ENCODE measurements at places on chromosomes 2 and 18.

DNA sequence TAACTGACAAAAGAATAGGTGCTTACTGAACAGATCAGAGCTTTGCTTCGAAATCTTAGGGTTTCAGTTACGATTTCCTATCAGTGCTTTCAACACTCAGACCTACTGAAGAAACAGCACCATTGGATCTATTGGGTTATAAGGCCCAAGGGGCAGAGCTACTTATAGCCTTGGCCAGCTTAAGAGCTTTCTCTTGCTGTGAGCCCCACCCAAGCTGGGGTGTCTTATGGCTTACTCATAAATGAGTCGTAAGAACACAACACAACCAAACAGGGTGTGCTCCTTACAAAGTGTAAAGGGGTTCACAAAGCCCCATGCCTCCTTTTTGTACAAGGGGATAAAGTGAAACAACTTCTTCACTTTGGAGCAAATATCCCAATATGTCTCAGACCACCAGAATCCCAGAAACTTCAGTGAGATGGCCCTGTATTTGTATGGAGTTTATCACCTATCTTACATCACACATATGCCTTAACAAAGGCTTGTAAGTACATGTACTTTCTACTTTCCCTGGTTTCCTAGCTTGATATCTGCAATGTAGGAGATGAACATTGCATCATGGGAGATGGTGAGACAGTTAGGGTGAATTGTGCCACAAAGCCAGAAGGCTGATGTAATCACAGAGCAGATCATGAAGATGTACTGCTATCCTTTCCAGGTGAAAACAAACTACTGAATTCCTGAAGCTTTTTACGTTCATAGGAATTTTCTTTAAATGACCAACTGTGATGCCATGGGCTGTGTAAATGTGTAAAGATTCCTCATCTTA, 115.5 kb upstream of the GLI2 start:
- DNase-seq, result no peak

GRCh38 chr2:45699032-45699658, 47.7 kb downstream of the PRKCE start:
- no peak for DNase-seq

DNA sequence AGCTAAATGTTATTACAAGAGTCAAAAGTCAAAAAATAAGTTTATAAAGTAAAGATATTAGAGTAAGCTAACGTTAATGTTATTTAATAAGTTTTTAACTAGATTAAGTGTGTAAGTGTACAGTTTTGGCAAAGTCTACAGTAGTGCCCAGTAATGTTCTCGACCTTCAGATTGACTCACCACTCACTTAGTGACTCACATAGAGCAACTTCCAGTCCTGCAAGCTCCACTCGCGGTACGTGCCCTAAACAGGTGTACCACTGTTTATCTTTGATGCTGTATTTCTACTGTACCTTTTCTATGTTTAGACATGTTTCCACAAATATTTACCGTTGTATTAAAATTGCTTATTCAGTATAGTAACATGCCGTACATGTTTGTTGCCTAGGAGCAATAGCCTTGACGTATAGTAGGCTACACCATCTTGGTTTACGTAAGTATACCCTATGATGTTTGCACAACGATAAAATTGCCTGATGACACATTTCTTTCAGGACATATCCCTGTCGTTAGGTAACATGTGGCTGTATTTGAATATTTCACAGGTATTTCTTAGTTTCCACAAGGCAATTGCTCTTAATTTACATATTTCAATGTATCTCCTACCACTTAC, 1641.9 kb upstream of the PIK3C3 start:
- no peak for DNase-seq

DNA sequence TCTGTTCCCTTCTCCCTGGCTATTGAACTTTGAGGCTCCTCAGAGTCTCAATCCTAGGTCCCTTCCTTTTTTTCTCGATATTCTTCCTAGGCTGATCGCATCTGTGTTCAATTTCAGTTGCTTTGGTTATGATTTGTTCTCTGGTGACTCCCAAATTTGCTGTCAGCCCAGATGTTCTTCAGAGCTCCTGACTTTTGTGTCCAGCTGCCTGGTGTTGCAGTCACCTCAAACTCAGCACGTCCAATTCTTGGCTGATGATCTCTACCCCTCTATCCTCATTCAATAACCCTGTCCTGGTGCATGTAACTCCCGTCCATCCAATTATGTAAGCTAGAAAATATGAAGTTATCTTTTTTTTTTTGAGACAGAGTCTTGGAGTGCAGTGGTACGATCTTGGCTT, 31.4 kb downstream of the DIS3L2 start:
- no peak for DNase-seq

GRCh38 chr18:36295214-36295613, 2.3 kb upstream of the FHOD3 start:
- no peak for DNase-seq

- DNase-seq, result no peak
Observed at GRCh38 chr18:80112624-80113248, 3.7 kb downstream of the ADNP2 start.

DNA sequence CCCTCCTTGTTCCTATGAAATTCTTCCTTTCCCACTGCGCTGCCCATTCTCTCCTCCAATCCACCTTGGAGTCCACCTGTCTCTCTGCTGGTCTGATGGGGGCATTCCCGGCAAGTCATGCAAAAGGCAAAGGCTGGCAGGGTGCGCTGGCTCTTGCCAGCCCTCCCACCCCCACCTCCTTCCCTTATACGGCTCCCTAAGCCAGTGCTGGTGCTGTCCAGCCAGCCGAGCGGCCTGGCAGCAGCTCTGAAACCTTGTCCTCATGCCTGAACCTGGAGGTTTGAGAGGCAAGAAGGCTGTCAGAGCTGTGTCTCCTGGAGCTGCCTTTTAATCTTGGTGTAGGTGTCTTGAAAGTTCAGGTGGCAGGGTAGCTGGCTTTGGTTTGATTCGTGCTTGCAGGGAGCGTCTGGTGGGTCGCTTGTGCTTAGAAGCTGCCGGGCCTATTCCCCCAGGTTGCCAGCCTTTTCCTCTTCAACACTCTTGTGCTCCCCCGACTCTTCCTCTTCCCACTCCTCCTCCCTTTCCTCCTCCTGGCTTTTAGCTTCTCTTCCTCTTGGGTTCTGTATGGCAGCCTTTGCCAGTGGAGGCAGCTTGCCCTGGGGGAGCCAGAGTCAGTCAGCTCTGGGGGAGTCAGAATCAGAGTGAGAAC, 748 bp downstream of the LIPG start:
- no peak for DNase-seq

- DNase-seq, result no peak
Observed at GRCh38 chr18:8391068-8391467, 218.2 kb upstream of the RAB12 start.

DNA sequence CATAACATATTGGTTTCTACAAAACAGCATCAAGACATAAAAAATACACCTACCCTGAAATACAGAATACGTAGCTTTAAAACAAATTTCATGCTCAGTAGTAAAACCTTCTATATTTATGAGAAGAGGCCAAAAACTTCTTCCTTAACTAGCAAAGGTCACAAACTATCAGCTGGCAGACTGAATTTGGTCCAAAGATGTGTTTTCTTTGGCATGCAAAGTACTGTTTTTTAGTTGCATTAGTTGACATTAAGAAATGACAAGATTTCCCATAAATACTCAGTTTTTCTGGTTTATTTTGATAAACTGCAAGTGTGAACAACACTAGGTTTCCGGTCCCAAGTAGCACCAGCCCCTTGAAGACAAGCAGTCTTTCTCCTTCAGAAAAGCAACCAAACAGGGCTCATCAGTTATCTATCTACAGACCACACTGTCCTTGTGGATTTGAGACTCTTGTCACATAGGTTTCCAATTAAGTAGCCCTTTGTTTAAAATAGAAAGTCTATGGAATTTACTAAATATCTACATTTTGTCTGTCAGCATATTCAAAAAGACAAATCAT, 35.6 kb downstream of the SLC25A12 start:
- DNase-seq, result no peak

DNA sequence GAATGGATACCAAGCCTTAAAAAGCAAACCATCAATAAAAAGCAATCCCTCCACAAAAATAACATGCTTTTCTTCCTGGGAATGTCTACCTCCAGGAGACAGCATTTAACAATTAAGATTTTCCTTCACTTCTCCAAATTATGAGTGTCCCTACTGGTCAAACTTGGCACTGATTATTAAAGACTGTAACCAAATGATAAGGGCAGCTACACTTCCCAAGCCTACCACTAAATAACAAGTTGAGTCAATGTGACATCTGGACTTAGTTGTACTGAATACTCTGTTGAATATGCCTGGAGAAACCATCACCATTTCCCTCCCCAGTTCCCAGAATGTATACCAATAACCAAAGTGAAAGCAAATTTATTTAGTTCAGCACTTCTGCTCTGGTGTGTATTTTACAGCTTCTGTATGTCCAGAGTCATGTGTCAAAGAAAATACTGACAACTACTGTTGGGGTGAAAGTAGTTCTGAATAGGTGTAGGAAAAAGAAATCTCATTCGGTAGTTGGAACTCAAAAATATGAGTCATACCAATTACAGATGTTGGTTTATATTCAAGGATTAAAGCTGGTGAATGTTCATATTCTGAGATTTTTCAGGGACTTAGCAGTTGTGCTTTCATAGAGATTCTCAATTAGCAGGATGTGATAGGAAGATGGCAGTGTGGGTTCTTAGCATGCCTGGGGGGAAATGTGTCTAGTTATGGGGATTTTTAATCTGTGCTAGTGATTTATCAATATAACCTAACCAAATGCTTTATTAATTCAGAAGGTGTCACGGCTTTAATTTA, 1291.6 kb upstream of the GYPC start:
- DNase-seq, result no peak

GRCh38 chr2:72457801-72458516, 310.3 kb upstream of the CYP26B1 start:
- no peak for DNase-seq

GRCh38 chr2:238650536-238650935, 197.3 kb upstream of the TWIST2 start:
- DNase-seq, result no peak

GRCh38 chr2:101339266-101339880, 30.9 kb upstream of the RNF149 start:
- DNase-seq, result no peak

- no peak for DNase-seq
Observed at GRCh38 chr2:100571668-100572067, 8.9 kb downstream of the PDCL3 start.

DNA sequence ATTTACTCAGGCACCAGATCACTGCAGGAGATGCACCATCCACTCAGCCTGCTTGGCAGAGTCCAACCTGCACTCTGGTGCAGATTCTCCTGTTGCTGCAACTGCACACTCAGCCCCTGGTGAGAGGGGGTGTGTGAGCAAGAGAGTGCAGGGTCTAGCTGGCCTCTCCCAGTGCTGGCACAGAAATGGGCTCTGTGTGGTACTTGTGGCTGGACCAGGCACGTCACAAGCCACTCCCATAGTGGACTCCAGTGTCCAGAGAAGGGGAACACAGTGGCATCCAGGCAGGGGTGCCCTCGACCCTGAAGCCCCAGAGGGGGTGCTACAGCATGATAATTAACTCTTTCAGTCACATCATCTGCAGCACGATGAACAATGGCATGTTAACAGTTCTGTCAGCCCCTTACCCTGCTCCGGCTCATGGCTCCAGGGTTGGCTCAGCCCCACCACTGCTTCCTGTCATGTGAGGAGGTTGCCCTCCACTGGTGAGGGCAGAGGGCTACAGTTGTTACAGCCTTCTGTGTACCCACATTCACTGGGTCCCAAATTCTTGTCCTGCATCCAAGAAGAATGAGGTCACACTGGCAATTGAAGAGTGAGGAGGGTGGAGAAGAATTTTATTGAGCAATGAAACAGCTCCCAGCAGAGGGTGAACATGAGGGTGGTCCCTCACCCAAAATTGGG, 135.7 kb downstream of the EVA1A start:
- DNase-seq, result no peak

- no peak for DNase-seq
Observed at GRCh38 chr2:66370824-66371223, 64.1 kb upstream of the MEIS1 start.

DNA sequence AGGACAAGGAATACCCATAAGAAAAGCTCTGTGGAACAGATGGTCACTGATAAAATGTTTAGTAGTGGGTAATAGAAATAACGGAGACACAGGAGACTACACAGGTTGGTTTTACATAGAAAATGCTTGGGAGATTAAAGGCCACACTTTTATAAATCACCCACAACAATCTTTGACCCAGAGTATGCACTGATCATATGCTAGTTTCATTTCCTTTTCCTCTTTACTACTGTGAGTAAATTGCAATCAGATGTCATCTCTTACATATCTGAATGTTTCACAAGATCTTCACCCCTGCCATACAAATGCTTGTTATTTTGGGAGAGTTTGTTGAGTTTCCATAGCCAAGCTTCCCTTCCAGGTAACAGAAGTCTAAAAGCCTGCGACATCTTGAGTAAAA, 978.4 kb upstream of the KLHL29 start:
- no peak for DNase-seq

DNA sequence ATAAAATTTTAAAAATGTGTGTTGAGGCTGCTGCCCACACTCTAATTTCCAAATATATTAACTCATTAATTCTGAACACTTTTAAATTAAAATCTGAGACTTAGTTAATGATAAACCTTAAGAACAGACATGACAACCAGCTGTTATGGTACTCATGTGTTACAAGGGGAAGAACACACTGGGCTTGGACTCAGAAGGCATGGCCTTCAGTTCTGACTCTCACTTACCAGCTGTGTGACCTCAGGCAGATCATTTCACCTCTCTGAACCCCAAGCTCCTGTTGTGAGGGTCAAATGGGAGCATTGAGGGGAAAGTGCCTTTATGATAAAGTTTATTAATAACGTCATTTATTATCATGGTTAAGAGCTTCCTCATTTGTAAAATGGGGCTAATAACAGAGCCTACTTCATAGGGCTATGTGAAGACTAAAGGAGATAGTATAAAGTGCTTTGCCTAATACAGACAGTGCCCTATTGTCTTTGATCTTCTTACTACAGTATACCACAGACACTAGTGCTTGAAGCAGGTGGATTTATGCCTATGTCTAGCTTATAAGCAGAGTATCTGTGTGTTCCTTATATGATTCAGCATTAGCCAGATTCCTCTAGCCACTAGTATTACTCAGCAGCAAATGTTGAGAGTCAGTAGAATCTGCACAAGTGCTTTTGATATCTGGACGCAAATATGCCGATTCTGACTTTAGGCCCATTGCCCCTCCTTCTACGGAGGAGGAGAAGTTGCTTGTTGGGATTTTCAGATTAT, 99.6 kb downstream of the SGPP2 start:
- no peak for DNase-seq

GRCh38 chr2:190469771-190470170, 61.6 kb downstream of the MFSD6 start:
- DNase-seq, result no peak

DNA sequence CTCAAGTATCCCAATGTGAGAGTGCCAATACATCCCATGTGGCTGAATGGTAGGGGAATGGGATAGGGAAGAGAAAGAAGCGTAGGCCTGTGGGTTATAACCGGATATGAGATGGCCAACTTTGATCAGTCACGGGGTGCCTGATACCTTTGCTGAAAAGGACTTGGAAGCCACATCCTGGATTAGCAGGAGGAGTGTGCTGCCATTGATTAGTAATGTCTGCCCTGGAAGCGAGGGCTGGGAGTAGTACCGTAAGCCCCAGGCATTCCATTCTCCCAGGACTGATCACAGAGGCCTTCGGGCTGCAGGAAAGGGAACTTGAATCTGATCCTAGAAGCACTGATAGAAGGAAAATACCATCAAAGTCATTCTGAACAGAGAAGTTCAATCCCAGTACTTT, 218.5 kb downstream of the TFCP2L1 start:
- DNase-seq, result no peak

Data from stimulated activated CD4-positive, alpha-beta T cell treated with anti-CD3 and anti-CD28 coated beads, TNF-alpha, amount 100 ng/mL, for 1 hour (primary cell).